Fibroblast of gingiva (primary cell): ENCODE measurements at places on chromosomes 12 and 14.

DNA sequence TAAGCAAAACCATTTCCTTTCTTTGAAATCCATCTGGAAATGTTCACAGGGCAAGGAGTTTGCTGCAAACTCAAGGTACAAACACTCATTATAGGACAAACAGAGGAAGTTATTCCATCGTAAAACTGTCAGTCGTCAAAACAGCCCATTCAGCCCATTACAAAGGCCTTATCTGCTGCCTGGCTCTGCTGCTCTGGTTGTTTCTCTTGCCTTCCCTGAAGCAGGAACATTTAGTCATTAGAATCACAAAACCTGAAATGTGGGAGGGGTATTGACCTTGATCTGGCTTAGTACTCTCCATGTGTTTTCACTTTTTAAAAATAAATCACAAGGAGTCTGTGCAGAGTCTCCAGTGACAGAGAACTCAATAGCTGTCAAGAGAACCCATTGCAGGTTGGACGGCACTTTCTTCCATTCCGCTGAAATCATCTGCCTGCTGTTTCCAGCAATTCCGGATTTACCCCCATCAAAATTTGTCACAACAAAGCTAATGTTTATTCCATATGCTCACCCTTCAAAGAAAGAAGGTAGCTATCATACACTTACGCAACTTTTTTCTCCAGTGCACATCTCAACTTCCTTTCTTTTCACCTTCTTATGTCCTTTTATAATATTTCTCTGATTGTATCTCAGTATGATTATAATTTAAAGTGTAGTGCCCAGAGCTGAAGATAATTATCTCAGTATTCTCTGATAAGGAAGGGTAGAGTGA, 24.6 kb upstream of the ITPR2 start:
- DNase-seq: no peak

GRCh38 chr12:92357584-92358261, 212.1 kb upstream of the BTG1 start:
- DNase-seq: no peak

- no peak for DNase-seq
These were observed 55.5 kb downstream of the CALM1 start for GRCh38 chr14:90452366-90452765.

GRCh38 chr12:71057330-71057729, 100.5 kb downstream of the TSPAN8 start:
- DNase-seq: peak; percentile 13

DNA sequence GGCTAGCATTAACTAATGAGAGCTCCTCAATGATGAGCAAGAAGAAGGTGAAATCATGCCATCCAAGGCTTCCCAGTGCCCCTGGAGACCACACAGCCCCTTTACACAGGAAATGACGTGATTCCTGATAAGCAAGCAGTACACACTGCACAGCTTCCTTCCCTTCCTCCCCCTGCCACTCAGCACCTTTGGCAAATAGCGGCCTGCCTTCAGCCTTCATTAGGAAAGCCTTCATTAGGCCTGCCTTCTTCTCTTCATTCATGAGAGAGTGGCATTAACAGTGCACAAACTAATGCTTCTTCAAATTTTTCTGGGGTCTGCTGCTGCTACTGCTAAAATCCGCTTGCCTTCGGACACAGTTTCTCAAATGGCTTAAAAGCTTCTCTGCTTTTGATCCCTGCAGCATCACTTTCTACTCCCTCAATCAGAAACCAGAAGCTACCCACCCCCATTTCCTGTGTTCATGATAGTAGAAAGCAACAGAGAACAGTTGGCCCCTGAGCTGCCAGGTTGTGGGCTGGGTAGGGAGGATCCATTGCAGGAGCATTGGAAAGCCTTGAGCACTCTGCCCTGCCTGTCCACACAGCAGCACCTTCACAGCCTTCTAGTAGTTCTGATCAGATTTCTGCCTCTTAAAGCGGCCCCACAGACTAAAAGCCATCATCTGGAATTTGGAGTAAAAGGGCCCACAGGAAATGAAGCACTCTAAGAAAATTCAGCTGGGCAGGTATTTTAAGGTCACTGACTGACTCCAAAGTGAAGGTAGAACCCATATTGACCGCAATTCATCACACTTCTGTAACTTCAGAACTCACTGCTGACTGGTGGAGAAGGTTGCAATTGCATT, 103.8 kb upstream of the ETV6 start:
- no peak for DNase-seq

- DNase-seq: no peak
These were observed 840 bp downstream of the MRPL52 start for GRCh38 chr14:22830443-22831010.

DNA sequence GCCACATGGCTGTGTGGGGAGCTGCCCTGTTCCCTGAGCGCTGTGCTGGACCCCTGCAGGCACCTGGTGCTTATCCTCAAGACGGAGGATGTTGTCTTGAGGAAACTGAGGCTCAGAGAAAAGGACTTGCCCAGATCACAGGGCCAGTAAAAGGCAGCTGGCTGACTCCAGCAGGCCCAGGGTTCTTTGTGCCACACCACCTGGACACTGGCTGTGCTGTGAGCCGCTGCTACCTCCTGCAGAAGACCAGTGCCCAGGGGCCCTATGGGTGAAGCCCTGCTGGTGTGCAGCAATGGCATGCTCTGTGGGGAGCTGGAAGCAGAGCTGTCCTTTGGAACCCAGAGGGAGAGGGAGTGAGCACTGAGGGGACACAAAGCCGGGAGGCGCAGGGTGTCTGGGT, 75.9 kb downstream of the DDX51 start:
- DNase-seq: no peak

- peak; percentile 98 for DNase-seq
These were observed 60.2 kb upstream of the ATP2B1 start for GRCh38 chr12:89768586-89769482.

DNA sequence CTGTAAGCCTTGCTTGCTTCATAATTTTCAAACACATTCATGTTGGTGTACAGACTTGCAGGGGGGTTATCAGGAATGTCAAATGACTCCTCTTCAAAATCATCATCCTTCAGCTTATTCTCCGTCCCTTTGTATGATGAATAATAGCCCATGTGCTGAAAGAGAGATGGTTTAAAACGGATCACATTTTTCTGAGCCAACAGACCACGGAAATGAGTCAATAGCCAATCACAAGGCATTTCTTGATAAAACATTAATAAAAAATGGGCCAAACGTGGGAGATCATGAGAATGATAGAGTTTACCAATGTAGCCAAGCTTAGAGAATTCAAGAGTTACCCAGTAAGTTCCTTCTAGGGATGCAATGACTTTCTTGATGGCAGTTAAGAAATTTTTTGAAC, 105.5 kb downstream of the NTS start:
- DNase-seq: no peak

GRCh38 chr12:15883536-15883935, 1.3 kb downstream of the STRAP start:
- DNase-seq: no peak

DNA sequence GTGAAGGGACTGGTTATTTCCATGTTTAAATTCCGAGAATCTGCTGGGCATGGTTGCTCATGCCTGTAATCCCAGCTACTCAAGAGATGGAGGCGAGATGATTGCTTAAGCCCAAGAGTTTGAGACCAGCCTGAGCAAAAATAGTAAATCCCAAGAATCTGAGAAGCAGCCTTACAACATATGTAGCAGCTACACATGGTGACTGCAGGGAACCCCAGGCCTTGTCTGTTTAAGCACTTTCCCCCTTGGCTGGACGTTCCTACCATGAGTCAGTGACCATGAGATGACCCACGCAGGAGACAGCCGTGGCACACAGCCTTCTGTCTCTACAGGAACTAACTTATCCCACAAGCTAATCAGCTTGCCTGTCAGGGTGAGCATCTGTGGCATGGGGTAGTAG, 5.5 kb upstream of the SLC24A4 start:
- no peak for DNase-seq

GRCh38 chr12:63038713-63039100, 103.8 kb upstream of the PPM1H start:
- no peak for DNase-seq

DNA sequence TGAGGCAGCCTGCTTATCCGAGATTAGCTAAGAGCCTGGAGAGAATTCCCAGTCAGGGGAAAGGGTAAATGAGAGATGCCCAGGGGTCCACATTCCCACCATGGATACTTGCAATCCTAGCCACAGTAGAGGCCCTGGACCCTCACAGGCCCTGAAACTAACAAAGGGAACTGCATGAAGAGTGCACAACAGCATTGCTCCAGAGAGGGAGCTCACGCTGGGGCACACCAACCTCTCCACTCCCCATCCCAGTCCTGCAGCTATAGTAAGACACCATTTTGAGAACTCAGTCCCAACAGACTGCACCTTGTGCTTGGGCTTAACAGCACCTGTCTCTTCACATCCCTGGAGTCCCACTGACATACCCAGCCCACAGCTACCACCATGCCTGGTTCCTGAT, 30.5 kb downstream of the CEP83 start:
- DNase-seq: no peak

DNA sequence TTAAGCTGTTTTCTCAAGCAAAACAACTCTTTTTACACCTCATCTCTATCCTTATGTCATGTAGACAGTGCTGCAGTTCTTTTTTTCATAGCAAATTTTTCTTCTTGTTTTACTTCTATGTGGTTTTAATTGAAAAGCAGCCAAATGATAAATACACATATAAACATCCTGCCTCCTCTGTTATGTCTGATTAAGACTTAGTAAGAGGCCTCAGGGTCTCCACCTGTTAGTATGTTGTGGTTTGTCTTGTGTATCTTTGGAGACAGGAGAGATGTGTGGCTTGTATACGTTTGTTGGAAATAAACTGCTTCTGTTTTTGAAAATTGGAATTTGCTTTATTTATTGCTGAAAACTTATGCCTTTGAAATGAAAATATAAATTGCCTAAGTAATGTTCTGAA, 32.0 kb downstream of the PEX5 start:
- no peak for DNase-seq

- DNase-seq: no peak
These were observed 13.7 kb upstream of the EIF2B2 start for GRCh38 chr14:74988993-74989392.

DNA sequence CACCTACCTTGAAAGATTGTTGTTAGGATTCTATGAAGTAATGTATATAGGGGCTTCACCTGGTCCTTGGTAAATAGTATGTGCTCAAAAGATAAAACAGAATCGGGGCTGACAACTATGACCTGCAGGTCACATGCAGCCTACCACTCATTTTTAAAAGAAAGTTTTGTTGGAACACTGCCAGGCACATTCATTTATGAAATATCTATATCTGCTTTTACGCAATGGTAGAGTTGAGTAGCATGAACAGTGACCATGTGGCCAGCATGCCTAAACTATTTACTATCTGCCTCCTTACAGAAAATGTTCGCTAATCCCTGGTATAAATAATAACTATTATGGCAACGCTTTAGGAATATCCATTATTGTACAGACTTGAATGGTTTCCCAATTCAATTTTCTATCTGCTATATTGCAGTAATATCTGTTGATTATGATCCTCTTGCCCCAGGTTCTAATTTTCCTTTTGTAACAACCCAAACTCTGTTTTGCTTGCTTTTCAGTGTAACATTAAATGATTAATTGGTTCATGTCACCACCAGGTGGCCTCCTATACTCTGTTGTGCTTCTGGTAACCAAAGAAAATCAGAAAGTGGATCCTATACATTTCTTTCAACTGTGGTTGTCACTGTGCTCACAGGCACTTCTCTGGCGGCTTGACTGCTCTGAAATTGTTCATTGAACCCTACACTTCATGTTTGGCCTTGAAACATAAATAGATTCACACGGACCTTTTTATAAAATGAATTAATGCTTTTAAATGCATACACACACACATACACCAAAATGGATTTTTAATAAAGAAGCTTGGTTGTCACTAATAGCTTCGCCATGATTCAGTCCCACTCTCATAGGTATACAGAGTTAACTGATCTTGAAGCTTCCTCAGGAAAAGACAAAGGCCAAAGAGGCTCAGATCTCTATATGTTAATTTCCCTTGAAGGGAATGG, 227.7 kb upstream of the NPAS3 start:
- DNase-seq: peak; percentile 48

DNA sequence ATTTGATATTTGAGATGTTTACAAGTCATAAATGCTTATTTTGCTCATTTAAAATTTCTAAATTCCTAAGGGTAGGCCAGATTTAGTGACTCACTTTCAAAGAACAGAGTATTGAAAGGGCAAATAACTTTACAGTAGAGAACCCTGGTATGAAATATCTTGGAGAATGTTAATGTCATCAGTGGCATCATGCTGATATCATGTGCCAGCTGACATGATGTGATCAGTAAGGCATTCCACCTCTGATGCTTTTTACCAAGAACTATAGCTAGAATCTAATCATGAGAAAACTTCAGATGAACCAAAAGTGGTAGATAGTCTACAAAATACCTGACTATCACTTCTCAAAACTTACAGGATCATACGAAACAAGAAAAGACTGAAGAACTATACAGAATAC, 2.9 kb upstream of the FLRT2 start:
- peak; percentile 74 for DNase-seq

DNA sequence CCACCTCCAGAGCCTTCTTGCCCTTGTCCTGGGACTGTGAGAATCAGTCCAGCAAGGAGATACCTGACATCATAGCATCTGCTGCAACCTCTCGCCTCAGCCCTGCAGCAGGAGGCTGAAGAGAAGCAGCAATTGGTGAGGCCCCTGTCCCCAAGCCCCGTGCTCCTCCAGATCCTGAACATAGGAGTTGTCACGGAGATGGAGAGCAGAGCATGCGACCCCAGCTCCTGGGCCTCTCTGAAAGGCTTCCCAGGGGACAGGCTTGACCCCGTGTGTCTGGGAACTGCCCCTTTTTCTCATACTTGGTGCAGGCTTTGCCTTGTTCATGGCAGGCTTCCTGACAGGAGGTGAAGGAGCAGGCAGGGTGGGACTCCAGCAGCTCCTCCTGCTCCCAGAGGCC, 127.7 kb upstream of the PZP start:
- no peak for DNase-seq

- no peak for DNase-seq
These were observed 41.7 kb upstream of the DDX11 start for GRCh38 chr12:31031951-31032335.

GRCh38 chr12:92933606-92934005, 4.5 kb upstream of the EEA1 start:
- DNase-seq: no peak

DNA sequence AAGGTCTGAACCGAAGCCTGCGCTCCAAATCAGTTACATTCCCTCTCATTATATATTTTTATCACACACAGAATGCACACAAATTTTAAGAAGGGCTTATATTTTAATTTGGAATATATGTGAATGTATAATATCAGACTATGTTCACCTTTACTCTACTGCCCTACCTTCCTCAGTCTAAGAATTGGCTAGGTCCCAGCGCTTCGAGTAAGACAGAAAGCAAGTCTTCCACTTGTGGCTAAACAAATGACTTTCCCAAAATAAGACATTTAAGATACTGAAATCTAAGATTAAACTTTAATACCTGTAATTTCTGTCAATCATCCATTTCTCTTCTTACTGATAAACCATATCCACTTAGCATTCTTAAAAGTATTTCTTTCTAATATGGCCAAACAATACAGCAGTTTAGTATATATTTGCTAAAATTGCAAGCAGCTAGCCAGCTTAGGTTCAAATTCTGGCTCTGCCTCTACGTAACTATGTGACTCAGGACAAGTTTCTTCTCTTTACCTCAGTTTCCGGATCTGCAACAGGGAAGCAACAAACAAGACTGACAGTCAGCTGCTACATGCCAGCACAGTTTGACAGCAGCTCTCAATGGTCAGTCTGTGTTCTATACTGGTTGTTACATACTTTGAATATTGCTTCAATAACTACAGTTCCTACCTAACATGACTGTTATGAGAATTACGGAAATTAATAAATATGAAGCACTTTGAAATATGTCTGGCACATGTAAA, 2.0 kb downstream of the INTS13 start:
- DNase-seq: no peak
